Stimulated activated CD8-positive, alpha-beta memory T cell treated with anti-CD3 and anti-CD28 coated beads, Interleukin-7, amount 100 ng/mL, for 1 hour (primary cell): ENCODE measurements at places on chromosomes 5 and 9.
A peak's percentile ranks its signal among the peaks of the same experiment; 100 is the strongest.

DNA sequence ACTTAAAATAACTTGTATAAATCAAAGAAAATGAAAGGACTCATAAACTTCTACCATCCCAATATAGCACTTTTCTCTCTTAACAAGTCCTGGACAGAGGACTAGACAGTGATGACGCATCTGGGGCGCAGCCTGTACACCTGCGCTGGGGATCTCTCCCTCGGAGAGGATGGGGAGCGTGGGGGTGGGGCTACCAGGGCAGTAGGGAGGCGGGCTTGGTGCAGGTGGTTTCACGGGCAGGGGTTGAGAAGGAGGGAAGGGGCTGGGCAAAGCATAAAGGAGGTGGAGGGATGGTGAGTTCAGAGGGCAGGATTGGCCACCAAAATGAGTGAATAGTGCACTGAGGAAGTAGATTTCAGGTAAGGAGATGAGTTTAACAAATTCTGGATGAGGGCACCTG lies 41.1 kb downstream of the STC2 start:
- DNase-seq: no peak

DNA sequence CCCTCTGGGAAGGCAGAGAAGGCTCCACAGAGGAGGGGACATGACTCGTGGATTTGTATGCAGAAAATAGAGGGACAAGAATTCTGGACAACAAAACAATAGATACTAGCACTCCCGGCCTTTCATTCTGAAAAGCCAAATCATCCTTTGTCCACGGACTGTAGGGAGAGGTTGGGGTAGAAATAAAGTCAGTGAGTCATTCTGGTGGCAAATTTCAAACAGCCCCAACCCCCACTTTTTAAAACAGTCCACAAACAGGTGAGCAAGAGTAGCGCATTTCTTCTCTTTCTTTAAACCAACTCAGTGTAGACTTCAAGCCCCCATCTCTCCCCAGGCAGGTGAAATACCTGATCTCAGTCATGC lies 56.1 kb downstream of the PTPDC1 start:
- no peak for DNase-seq

GRCh38 chr5:80755626-80756025 lies 100.8 kb upstream of the DHFR start:
- no peak for DNase-seq

GRCh38 chr9:113456235-113456634 lies 7.3 kb upstream of the RGS3 start:
- no peak for DNase-seq

GRCh38 chr9:27183131-27183530 lies 74.1 kb downstream of the TEK start:
- DNase-seq: no peak

DNA sequence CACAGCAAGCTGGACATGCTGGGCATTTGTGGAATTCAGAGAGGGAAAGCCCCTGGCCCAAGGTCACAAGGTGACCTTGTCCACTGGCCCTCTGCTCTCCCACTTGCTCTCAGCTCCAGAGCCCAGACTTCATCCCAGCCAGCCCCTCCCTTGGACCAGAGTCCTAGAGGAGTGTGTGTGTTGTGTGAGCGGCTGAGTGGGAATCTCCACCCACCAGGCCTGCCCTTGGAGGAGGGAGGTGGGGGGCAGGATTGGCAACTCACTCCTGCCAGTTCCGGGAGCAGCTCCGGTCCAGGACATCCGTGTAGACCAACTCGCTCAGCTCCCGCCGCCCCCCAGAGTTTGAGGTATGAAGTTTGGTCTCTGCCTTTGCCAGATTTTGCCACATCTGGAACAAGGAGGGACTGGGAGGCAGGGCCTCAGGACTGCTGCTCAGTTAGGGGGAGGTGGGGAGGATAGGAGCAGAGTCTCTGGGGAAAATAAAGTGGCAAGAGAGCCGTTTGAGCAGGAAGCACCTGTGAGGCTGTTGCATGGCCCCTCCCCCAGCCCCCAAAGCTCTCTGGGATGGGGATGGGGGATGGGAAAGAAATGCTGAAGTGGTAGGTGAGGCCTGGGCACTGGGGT lies 1.4 kb downstream of the MZB1 start:
- DNase-seq: no peak

DNA sequence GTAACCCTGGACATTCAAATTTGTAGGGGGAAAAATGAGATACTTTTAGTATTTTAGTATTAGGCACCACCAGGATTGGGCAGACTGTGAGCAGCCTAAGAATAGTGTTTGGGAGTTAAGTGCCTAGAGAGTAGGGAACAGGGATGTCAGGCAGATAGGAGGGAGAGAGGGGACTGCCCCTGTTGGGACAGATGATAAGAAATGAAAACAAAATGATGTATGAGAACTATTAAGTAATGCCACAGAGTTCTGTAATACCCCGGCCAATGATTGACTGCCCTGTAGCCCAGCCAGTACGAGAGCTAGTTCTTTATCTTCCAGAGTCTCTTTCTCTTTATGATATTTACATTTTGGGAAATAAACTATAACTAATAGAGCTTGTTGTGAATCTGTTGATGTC lies 24.4 kb downstream of the ARHGAP26 start:
- no peak for DNase-seq

DNA sequence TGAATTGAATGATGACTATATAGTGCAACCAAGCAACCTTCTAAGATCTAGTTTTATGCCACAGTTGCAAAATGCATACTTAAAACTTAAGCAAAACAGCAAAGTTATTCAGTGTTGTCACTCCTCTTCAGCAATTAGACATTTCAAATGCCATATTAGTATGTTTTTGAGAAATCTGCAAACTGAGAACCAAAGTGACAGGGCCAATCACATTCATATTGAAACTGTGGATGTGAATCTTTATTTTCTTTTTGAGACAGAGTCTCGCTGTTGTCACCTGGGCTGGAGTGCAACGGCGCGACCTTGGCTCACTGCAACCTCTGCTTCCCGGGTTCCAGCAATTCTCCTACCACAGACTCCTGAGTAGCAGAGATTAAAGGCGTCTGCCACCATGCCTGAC lies 249.2 kb upstream of the EFNA5 start:
- no peak for DNase-seq

DNA sequence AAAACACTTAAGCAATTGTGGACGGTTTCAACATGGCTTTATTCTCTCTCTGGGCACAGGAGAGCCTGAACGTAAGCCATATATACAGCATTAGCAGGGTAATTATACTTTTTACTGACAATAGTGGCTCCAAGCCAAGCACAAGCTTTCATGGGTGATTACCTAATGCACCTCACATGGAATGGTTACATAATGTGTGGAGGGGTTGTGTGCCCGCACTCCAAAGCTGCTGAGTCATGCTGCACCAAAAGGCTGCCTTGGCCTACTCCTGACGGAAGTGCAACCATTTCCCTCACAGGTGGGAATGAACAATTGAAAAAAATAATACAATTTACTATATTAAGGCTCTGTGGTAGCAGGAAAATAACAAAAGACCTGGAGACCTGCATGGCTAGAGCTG lies 86.5 kb upstream of the ATP10B start:
- DNase-seq: no peak

- DNase-seq: no peak
Observed at GRCh38 chr5:54403885-54404416, 51.5 kb upstream of the HSPB3 start.

DNA sequence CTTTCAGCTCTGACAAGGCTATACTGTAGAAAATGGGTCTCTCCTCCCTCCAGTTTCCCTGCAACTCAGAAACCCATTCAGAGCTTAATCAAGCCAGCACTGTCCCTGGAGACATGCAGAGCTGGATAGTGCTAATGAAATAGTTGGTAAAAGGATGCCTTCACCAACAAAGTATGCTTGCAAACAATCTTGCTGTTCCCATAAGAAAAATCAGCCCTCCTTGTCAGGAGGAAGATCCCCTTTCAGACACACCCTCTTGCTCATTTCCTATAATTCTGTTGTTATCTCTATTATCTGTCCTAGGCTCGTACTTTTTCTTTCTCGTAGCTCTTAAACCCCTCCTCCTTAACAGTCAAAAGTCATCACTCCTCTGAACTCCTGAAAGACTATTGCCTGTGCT lies 9.9 kb upstream of the OSMR start:
- DNase-seq: no peak

DNA sequence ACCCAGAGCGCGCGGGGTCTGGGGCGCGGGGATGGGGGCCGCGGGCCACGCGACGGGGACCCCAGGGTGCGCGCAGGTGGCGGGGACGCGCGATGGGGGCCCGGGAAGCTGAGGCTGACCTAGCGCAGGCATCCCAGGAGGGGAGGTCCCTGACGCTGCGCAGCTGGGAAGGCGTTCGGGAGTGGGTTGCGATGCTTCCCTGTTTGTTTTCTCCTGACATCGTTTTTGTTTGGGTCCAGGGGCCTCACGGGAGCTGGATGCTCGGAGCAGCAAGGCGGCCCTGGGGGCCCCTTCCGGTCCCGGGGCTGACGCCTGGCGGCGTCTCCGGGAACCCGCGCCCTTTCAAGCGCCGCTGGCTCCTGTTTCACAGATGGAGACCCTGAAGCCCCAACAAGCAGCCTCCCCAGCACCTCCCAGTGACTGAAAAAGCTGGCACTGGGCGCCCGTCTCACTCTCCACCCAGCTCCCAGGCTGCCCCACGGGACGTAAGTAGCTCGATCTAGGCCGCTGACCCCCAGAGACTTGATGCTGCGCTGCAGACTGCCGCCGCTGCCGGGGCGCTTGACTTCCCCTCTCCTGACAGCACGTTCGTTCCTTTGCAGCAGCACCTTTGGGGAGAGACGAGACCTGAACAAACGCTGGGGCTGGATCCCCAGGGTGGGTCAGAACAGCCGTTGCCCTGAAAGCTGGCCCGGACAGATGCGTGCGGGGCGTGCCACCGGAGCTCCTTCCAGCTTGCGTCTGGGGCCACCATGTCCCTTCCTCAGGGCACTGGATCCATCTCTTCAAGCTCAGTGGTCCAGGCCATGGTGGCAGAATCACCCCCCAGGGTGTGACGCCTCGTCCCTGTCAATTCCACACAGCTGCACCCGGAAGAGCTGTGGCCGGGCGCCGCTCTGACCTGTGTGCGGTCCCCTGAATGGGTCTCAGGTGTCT lies 593 bp downstream of the BRD3OS start:
- peak; percentile 19 for DNase-seq

GRCh38 chr5:153907170-153907775 lies 131.4 kb downstream of the FAM114A2 start:
- DNase-seq: no peak

DNA sequence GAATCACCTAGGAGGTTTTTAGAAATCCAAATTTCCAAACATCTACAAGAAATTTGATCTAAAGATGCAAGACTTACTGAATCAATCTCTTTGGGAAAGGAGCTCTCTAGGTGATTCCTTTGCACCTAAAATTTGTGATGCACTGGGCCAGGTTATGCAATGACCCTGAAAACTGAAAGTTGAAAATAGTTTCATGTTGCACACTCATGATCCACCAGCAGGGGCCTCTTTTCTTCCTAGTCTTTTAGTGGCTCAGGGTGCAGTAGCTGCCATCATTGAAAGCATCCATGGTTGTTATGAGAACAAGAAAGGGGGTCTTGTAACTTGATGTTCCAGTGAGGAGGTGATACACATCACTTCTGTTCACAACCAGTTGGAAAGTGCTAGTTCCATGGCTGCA lies 486.8 kb downstream of the PSAT1 start:
- no peak for DNase-seq

DNA sequence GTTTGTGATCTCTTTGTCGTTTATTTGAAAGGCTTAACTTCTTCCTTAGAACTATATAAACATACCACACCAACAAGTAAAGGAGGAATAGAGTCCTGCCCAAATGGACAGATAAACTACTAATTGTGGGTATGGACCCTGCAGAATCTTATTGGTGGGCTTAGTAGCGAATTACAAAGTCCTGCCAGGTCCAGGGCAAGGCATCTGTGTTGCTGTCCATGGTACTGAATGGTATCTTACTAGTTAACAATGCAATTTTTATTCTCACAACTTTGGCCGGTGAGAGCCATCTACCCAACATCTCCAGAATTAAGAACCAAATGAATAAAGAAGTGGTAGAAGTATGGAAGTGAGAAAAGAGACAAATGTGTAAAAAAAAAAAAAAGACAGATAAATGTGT lies 1782.4 kb upstream of the WWC1 start:
- no peak for DNase-seq

- no peak for DNase-seq
Observed at GRCh38 chr5:31182136-31182535, 11.3 kb upstream of the CDH6 start.

DNA sequence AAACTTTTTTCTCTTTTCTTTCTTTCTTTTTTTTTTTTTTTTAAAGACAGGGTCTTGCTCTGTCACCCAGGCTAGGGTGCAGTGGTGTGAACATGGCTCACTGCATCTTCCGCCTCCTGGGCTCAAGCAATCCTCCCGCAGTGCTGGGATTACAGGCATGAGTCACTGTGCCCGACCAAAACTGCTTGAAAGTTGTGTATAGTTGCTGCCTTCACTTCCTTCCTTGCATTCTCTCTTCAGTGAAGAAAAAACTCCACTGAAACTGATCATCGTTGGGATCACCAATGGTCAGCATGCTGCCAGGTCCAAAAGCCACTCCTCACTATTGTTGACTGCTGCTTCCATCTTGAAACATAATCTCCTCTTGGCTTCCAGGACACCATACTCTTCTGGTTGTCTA lies 66.6 kb upstream of the CTNNA1 start:
- DNase-seq: no peak

DNA sequence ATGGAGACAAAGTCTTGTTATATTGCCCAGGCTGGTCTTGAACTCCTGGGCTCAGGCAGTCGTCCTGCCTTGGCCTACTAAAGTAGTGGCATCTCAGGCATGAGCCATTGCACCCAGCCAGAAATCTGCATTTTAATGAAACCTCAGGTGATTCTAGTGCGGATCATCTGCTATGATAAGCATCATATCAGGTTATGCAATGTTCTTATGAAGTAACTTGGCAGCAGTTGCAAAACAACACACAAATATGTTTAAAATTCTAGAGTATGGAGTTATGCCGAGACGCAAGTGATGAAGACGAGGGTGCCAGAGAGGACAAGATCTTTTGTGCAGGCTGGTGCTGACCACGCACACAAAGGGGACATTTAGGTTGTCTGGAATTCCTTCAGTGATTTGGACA lies 153.2 kb upstream of the MEF2C start:
- DNase-seq: no peak

- DNase-seq: no peak
Observed at GRCh38 chr5:150303660-150304386, 1.1 kb upstream of the ARSI start.

GRCh38 chr9:129390541-129390940 lies 212.5 kb upstream of the IER5L start:
- DNase-seq: no peak

GRCh38 chr5:119476341-119476740 lies 24.0 kb downstream of the HSD17B4 start:
- no peak for DNase-seq

DNA sequence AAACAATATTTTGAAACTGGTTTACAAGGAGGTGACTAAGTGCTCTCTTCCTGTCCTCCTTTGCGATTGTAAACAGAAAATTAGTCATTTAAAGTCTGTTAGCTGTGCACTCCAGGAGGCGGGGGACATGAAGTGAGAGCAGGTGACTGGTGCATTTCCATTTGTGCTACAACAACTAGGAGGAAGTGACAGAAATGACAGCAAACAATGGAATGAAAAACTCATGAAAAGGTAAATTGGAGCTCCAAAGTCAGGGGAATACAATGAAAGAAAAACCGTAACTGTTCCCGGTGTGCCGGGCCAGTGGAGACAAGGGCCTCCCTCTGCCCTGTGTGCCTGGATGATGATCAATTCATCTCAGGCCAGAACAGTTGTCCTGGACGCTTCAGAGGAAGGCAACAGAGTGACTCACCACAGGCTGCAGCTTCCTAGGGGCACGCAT lies 439.9 kb downstream of the GADD45G start:
- DNase-seq: no peak

- no peak for DNase-seq
Observed at GRCh38 chr5:67147760-67148159, 48.8 kb downstream of the CD180 start.

- DNase-seq: no peak
Observed at GRCh38 chr5:3310541-3311261, 284.9 kb upstream of the IRX1 start.
